ENCODE measurements at places on chromosomes 1 and 21.

DNA sequence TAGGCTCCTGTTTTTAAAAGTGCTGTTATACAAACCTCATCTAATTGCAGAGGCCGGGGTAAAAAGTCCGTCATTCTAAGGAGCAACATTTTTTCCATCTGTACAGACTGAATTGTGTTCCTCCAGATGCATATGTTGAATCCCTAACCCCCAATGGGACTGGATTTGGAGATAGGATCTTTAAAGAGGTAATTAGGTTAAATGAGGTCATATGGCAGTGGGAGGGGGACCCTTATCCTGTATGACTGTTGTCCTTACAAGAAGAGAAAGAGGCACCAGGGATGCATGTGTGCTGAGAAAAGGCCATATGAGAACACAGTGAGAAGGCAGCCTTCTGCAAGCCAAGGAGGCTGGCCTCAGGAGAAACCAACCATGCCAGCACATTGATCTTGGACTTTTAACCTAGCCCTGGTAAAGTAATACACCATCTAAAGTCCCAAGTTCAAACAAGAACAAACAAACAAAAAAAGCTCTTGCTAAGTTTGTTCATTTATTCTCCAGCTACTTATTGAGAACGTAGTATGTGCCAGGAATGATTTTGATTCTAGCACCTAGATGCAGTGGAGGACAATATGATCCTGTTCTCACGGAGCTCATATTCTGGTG is 352.4 kb downstream of the NTNG1 start:
- DNase-seq: no peak

GRCh38 chr1:150024156-150024555 is 13.6 kb upstream of the OTUD7B start:
- no peak for DNase-seq

DNA sequence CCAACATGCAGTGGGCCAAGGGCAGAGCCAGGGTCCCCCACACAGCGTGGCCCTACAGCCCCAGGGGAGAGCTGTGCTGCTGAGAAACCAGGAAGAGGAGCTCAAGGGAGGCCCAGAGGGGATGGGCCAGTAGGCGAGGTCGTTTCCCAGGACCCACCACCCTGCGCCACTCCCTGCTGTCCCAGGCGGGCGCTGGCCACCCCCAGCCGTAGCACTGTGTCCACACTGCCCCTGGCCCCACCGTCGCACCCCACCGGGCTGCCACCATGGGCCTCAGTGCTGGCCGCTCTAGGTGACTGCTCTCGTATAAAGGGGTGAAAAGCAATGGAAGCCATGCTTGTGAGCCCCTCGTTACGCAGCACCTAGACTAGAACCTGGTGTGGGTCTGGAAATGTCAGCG is 22.4 kb downstream of the NADK start:
- no peak for DNase-seq

- no peak for DNase-seq
Observed at GRCh38 chr1:208829595-208829994, 585.4 kb upstream of the PLXNA2 start.

DNA sequence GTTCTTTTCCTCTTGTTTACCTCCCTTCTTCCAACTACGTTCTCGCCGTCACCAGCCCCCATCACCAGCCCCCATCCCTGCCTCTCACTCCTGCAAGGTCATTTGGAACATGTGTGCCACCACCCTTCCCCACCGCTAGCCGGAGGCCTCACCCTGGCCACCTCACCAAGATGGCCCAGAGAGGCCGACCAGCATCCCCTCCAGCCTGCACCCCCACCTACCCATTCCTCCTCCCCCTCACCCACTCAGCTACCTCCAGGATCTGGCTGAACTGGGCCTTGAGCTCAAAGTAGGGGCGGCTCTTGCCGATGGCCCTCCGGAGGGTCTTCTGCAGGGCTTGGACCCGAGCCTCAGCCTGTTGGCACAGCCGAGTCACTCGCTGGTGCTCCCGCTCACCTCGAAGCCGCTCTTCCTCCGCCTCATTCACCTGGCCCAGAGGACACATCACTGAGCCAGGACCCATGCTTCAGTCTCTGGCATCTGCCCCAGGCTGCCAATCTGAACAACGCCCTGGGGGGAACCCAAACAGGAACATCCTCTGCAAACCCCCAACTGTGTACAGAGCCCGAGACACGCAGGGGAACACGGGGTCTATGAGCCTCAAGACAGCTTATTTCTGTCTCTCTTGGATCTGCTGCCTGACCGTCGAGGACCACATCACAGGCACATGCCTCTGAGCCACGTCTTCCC is 12.8 kb downstream of the SH3BP5L start:
- DNase-seq: no peak

- no peak for DNase-seq
Observed at GRCh38 chr1:27572679-27573426, 31.1 kb downstream of the AHDC1 start.

DNA sequence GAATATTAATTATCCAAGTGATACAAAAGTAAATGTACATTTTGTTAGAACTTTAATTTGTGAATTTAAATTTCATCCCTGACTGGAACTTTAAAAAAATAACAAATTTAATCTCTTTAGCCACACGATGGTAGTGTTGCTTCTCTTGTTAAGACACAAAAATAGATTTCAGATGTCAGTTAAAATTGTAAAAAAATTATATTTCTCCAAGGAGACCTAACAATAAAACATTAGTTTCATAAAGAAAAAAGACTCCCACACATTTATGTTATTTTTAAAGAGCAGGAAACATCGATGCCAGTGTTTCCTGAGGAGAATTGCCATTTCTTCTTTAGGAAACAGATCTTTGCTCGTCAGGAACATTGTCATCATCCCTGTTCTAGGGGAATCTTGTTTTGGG is 74.0 kb upstream of the DEPDC1 start:
- DNase-seq: no peak

DNA sequence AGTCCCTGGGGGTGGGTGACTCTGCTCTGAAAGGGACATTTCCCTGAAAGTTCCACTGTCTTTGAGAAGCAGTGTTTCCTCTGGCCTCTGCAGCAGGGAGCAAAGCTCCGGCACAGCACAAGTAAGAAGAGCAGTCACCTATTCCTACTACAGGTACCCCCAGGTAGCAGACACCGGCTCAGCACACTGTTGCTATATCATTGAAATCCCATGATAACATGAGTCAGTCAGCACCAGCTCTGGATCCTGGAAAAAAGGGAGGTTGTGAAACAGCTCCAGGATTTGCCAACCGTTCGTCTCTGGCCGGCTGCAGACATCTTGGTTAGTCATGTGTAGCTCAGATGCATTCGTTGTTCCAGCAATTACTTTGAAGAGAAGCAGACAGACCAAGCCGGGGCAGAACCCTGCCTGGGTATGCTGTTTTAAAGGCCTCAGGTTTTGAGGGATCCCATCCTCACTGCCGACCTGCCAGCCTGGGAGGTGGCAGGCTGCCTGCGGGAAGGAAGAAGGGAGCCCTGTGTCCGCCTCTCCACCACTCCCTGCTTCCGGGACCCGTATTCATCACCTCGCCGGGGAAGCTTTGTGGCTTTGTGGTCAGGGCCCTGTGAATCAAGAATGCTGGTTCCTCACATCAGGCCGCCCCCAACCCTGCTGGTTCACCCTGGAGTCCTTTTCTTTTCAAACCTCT is 139.2 kb downstream of the CLIC6 start:
- no peak for DNase-seq

DNA sequence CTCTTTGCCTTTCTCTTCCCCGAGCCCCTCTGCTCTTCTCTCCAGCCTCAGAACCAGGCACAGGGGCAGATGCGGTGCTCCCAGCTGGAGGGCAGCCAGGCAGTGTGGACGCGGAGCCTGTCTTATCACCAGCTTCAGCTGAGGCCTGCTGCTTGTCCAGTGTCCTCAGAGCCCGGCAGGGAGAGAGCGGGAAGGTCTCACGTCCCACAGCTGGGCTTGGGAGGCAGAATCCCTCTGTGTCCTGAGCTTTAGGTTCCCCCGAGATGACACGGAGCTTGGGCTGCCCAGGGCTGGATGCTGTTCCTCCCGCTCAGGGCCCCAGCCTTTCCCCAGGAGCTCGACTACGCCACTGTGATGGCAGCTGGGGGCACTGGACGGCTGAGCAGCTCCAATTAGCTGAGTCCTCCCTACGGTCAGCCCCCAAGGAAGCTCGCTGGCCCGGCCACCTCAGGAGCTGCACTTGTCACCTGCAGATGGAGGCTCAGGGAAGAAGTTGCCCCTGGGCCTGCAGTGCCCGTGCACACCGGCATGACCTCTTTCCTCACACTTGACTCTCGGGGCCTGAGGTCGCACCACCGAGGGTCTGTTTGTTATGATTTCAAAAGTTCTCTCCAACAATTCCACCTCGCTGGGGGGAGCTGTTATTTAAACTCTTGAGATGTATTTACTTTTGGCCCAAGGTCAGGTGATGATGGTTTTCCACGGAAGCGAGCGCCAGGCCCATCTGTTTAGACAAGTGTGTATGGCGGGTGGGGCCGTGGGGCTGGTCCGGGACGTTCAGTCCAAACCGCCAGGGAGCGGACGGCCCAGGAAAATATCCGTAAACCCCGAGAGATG is 127.3 kb downstream of the SIK1 start:
- no peak for DNase-seq

- DNase-seq: no peak
Observed at GRCh38 chr1:201999625-202000238, 10.7 kb upstream of the ELF3 start.

- no peak for DNase-seq
Observed at GRCh38 chr1:18234790-18235242, 127.2 kb downstream of the IGSF21 start.

DNA sequence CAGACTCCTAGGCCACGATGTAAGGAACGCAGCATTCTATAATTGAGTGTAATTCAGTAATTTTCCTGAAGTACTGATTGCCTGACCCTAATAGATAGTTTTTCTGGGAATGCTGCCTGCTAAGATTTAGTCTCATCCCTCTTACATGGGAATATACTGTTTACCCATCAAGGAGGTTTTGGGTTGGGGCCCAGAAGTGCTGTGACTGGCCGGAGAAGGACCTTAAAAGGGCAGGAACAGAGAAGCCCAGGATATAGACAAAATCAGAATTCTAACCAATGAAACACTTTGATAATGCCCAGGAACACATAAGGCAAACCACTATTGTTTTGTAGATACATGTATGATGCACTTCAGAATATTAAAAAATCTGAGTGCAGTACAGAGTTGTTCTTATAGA is 111.6 kb downstream of the RGS2 start:
- no peak for DNase-seq

- DNase-seq: peak; percentile 20
Observed at GRCh38 chr1:53574621-53575020, 115.4 kb downstream of the DMRTB1 start.

GRCh38 chr1:156624814-156625435 is 5.7 kb downstream of the HAPLN2 start:
- no peak for DNase-seq

- no peak for DNase-seq
Observed at GRCh38 chr21:26093122-26093521, 77.4 kb downstream of the APP start.

DNA sequence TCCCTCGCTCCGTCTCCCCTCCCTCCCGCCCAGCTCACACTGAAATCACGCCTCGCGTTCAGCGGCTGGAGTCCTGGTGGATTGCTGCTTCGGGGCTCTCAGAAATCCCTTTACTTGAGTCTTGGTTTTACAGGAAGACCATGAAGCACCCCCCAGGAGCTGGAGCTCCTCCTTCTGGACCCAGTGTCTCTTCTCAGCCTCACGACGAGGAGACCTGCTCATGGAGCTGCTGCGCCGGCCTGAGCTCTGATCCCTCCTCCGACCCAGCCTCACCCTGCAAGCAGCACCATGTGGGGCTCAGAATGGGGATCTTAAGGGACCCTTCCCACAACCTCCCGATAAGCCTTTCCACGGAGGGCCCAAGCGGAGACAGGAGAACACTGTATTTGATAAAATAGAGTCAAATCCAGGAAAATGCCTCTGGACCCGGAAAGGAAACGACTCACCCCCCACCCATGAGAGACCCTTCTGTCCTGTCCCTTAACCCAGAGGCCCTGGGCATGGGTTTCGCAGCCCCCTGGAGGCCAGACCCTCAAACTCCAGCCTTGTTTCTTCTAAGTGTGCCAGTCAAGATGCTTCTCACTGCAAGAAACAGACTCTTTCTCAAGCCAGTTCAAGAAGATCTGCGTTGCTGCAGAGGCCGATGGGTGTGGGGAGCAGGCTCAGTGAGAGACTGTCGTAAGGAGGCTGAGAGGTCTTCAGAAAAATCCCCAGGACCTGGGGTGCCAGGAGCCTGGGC is 26.1 kb downstream of the PDE9A start:
- DNase-seq: no peak

Measured in breast epithelium (tissue), 4 donors.